Stimulated activated CD8-positive, alpha-beta memory T cell treated with anti-CD3 and anti-CD28 coated beads, Interleukin-7, amount 100 ng/mL, for 48 hours (primary cell): ENCODE measurements at places on chromosomes 5 and 9.
A peak's percentile ranks its signal among the peaks of the same experiment; 100 is the strongest.

DNA sequence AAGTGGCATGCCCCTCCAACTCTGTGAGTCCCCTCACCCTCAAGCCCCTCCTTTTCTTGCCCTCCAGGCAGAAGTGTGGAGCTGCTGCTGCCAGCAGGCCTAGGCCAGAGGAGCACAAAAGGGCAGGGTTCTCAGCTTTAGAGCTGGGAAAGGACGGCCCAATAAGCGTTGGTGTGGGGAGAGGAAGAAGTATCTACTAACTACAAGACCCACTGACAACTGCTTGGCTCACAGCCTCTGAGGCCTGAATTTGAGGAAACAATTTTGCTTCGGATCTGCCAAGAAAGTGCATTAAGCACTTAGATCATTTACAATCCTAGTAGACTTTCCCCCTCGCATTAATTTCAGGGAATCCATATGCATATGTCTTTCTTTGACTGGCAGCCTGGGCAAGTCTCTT lies 179.4 kb downstream of the SNX18 start:
- DNase-seq, result no peak

- no peak for DNase-seq
Measured at GRCh38 chr5:111548992-111549649, 36.8 kb upstream of the STARD4 start.

DNA sequence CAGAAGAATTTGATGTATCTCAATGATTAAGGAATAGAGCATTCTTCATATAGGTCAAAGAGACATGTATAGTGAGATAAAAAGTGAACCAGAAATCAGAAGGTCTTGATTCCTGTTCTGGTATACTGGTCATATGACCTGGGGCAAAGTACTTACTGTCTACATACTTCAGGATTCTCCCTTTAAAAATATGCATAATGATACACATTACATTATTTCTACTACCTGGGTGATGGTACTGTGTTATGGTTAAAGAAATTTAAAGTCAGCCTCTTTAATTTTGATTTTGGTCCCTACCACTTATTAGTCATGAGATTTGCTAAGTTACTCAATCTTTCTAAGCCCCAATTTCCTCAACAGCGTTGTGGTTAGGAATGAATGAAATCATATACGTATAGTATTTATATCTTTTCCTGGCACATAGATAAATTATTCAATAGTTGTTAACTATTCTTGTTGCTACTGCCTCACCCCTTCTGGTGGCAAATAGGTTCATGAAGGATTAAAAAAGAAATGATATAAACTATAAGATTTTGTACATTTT lies 984.1 kb downstream of the TLE4 start:
- DNase-seq, result no peak

DNA sequence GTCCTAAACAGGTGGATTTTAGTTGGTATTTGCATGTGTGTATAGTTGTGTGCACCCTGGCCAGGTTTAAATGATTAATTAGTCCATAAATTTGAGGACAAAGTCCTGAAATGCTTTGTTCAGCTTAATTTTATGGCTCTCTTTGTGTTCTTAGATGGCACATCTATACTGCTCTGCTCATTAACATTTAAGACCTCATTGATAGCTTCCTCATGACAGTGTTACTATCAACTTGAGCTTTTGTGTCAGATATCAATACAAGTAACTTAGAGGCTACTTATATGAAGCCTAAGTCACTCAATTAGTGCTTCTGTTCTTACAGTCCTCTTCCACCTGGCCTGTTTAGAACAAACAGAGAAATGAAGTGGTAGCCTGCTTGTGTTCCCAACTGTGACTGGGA lies 240.9 kb downstream of the TRPM3 start:
- DNase-seq, result no peak

DNA sequence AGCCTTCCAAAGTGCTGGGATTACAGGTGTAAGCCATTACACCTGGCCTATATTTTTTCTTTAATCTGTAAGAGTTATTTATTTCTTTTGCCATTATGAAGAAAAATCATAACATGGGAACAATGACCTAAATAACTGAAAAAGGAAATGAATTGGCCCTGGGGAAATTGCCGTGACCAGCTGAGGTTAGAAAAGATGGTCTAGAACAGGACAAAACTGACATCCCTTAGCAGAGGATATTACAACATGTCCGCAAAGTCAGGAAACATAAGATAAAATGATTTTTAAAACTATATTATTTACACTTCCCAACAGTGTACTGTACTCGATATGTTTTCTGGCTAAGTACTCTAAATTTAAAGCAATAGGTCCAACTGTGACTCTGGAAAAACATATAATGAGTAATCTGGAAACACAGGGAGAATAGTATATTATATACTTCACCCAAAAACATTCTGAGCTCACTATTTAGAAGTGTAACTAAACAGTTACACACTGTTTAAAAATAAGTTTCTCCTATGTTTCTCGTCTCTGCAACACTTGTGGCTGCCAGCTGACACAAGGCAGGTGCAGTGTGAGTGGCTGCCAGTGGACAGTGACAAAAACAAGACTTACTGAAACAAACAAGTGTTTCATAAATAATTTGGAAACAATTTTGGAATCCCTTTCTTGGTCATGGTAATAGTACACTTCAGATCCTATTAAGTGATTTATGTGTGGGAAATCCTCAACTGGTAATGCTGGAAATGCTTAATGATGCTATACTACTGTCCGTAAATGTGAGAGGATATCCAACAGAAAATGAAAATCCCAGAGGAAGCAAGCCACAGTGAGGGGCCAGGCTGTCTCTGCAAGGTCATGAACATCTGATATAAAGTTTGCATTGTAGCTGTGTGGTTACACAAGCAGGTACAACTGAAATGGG lies 69.1 kb downstream of the C9orf85 start:
- no peak for DNase-seq

DNA sequence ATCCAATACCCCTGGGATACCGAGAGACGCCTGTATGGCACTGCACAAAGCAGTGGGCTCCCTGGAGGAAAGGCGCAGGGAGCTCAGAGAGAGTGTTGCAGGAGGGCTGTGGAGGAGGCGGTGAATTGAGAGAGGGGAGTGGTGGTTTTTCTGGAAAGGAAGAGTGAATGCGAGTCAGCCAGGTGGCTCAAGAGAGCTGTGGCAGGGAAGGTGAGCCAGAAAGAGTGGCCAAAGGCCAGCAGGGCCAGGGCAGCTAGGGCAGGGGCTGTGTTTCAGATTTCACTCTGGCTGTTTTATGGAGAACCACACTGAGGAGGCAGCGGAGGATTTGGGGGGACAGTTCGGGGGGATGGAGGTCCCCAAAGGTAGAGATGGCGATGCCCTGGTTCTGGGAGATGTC lies 13.0 kb upstream of the DAB2IP start:
- no peak for DNase-seq

GRCh38 chr9:96419691-96419969 lies 1.5 kb upstream of the ZNF367 start:
- no peak for DNase-seq

GRCh38 chr5:98753507-98753906 lies 20.0 kb upstream of the RGMB start:
- DNase-seq, result no peak

- peak; percentile 3 for DNase-seq
Measured at GRCh38 chr5:170466988-170467707, 36.7 kb upstream of the KCNIP1 start.

- no peak for DNase-seq
Measured at GRCh38 chr9:73573235-73573634, 421.6 kb downstream of the ANXA1 start.

- DNase-seq, result no peak
Measured at GRCh38 chr5:65760504-65761275, 38.7 kb downstream of the NLN start.

GRCh38 chr5:99586878-99587277 lies 658.1 kb upstream of the CHD1 start:
- no peak for DNase-seq

DNA sequence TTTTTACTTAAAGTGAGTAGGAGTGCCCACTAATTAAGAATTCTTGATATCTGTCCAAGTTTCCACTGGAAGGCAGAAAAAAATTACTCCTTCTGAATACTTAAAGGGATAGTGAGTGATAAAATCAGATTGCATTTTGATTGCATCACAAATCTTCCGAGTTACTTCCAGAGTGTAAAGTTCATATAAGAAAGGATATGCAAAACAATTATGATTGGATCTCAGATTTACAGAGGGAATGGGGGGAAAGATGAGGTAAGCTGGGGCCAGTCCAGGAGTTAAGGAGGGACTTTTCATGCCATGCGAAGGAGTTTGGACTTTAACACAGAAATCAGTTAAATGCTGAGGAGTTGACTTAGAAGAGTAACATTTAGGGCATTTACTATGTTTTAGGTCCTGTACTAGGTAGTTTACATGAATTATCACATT lies 9.3 kb upstream of the RNF145 start:
- no peak for DNase-seq

- DNase-seq, result no peak
Measured at GRCh38 chr5:120092649-120093048, 371.5 kb upstream of the PRR16 start.

DNA sequence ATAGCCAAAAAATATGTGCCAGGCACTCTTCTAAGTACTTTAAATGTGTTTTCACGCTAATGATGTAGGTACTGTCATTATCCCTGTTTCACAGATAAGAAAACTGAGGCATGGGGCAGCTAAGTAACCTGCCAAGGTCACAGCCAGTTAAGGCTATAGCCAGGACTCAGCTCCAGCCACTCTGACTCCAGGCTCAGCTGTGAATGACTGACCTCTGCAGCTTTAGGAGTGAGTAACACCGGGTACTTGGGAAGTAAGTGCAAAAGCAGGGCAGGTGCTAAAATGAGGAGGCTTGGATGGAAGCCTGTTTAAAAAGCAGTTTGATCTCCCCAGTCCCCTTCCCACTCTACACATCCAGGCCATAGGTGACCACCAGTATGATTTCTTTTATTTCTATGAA lies 10.6 kb upstream of the SHC3 start:
- no peak for DNase-seq

- no peak for DNase-seq
Measured at GRCh38 chr5:124843596-124843899, 97.1 kb upstream of the ZNF608 start.

- DNase-seq, result no peak
Measured at GRCh38 chr9:137763271-137763955, 114.2 kb upstream of the CACNA1B start.

DNA sequence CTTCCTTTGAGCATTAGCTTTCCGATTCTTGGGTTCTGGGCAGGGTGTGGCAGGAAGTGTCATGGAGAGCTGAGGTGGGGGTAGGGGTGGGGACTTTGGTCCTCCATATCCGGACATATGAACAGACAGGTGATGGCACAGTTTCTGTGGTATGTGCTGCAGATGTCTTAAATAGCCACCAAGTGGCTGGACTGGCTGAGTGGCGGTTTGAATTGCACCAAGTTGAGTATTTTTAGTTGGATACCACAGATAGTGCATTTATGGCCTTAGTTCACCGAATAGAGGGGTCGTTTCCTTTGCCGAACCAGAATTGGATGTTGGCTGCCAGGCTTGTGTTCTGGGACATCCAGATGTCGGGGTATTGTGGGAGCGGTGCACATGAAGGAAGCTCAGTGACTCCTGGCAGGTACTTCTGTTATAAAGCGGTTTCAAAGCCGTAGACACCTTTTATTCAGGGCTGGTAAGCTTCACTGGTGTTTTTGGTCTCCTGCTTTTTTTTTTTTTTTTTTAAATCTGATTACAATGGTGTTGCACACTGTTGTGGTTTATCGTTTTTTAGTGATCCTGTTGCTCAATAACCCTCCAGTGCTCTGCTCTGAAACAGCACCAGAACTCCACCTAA lies 15.1 kb upstream of the TNFAIP8 start:
- no peak for DNase-seq

DNA sequence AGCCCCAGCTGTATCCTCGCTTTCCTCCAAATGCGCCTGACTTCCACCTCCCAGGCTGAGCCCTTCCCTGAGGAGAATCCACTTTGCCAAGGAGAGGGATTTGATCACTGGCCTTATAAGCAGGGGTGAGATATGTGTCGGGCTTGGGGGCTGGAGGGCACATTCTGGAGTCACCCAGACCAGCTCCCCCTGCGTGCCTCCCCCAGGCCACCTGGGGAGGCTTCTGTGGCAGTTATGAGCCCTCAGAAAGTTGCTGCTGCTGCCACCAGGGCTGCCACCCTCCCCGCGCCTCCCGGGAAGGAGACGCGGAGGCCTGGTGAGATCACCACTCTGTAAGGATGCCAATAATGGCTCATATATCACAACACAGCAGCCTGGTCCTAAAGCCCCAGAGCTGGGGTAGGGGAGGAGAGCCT lies 211.5 kb downstream of the PAPPA start:
- no peak for DNase-seq

DNA sequence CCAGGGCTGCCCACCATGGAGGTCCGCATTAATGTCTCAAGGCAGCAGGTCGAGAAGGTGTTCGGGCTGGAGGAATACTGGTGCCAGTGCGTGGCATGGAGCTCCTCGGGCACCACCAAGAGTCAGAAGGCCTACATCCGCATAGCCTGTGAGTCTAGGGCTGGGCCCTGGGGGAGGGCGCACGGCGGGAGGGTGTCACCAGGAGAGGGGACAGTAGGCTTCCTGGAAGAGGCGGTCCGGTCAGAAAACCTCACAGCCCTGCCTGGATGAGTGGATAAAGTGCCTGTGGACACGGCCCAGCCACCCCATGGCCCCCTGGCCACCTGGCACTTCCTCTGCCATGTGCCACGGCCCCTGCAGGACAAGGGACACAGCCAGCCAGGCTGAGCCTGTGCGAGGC lies 31.0 kb downstream of the HK3 start:
- DNase-seq, result no peak

DNA sequence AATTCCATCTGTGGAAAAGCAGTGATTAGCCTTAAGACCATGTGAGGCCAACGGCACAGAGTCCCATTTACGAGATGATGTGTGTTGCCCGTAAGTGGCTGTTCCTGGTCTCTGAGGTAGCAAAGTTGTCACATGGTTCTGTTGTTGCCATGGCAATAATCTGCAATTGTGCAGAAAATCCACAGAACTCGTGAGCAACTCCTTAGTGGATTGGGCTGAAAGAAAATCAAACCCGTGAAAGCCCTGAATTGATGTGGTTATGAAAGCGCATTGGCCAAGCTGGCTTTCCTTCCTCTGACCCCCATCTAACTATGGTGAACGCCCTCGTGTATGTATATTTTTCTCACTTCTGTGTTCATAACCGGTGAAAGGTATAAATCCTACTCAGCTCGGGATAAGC lies 614.7 kb downstream of the EBF1 start:
- no peak for DNase-seq

DNA sequence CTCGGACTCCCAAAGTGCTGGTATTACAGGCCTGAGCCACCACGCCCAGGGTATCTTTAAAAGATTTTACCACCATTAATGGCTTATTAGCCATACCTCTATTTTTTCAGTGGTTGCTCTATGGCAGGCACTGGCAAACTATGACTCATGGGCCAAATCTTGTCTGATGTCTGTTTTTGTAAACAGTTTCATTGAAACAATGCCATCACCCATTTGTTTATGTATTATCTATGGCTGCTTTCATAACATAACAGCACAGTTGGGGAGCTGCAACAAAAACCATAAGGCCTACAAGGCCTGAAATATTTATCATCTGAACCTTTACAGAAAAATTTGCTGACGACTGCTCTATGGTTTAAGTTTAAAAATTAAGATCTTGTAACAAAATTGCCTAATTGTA lies 66.8 kb downstream of the SLC38A9 start:
- DNase-seq, result no peak

DNA sequence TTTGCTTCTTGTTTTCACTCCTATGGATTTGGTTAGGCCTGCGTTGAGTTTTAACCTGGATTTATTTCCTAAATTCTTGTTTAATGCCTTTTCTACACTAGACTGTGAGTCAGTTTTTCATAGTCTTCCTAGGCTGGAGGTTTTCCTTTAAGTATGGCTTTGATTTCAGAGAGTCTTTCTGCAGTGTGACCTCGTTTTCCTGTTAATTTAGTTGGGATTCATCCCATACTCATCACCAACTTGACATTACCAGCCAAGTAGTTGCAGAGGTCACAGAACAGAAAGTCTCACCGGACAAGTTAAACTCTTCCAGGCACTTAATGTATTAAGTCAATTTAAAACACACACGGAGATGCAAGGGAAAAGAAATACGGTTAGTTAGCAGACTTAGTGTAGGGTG lies 29.7 kb upstream of the AUH start:
- no peak for DNase-seq
